ENCODE measurements at places on chromosomes 1 and 21.

DNA sequence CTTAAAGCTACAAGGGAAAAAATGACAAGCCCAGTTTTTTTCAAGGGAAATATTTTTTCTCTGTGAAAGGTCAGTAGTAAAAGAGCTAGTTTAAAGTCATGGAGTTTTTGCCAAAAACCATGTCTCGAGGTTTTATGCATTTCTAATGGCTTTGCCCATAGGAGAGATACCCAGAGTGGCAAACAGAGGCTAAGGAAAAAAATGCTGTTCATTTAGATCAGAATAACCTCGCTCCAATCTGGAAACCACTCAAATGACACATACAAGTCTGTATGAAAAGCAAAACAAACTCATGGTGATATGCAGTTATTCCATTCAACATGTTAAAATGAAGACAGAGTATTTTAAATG is 36.9 kb upstream of the EDEM3 start:
- DNase-seq = no peak

DNA sequence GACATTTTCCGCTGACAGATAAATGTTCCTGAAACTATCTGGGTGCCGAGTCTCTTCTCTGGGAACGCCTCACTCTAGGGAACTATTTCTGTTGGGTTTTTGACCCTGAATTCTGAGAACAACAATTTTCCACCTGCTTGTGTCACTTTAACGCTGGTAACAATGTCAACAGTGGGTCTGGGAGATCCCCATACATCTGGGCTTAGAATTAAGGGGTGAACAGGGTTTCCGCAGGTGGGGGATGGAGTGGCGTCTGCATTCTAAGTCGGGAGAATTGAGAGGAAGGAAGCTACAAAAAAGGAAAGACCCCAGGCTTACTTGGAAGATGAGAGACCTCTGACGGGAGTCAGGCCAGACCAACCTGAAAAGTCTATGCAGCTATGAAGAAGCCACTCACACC is 8.7 kb downstream of the CD247 start:
- no peak for DNase-seq

- DNase-seq = no peak
Measured at GRCh38 chr1:208164609-208165008, 79.6 kb downstream of the PLXNA2 start.

DNA sequence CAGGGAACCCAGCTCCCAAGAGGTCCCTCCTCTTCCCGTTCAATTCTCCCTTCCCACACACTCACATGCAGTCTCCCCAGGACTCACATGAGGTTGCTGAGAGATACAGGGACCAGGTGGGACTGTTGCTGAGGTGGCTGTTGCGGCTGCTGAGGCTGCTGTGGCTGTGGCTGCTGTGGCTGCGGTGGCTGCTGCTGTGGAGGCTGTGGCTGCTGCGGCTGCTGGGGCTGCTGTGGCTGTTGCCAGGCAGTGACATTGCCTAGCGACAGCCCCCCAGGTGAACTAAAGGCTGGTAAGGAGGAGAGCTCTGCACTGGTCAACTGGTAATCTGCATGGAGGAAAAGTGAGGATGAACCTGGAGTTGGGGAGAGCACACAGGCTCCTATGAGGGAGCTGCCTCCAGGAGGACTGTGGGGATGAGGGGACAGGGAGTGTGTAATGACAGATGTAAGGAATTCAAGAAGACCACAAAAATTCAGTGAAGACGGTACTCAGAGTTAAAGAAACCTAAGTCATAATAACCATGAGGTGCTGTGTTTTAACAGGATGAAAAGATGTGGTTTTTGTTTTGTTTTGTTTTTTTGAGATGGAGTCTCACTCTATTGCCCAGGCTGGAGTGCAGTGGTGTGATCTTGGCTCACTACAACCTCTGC is 31.8 kb downstream of the MEF2D start:
- DNase-seq = no peak

- no peak for DNase-seq
Measured at GRCh38 chr1:10450156-10450814, 454 bp downstream of the CORT start.

- DNase-seq = no peak
Measured at GRCh38 chr1:19676438-19676922, 11.8 kb downstream of the HTR6 start.

- DNase-seq = no peak
Measured at GRCh38 chr1:59631561-59632255, 183.0 kb upstream of the HOOK1 start.

DNA sequence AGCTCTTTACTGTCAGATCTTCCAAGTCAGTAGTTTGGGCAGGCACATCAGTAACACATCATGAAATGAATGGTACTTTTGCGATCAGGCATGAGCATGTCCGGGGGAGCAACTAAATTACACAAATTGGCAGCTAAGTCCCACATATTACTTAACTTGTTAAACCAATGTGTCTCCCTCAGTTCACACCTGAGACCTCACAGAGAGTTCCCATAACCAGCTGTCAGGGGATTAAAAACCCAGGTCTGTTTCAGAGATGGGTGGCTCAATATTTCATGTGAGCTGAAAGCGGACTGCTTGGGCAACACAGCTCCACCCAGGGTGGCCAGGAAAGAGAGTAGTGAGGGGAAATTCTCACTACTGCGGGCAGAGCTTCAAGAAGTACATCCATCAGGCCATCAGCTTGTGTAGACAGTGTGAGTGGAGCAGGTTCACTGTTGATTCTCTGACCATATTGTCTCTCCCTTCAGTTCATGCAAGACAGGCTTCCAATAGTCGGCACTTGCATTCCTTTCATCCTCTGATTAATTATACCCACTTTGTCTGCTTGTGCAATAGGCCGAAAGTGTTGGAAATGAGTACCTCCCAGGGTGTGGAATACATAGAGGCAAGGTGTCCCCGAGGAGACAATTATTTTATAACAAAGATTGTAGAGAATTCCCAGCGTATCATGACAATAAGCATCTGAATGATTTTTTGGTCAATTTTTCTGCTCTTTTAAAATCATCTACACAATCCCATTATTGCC is 139.9 kb downstream of the PTGER3 start:
- DNase-seq = no peak

DNA sequence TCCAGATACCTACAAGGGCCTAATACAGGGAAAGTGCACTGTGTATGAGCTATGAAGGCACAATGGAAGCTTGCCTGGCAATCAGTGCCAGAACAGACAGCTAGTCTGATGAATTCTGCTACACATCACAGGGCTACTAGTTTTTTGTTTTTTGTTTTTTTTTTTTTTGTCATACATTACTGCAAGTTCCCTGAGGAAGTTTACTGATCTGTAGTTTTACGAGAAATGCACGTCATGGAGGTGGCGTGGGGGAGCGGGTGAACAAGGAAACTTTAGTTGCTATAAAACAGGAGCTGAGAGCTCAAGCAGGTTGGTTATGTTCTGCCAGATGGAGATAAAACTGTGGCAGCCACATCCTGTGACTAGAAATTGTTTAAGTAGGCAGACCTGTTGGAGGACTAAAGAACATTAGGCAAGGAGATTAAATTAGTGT is 17.7 kb downstream of the PTPRC start:
- DNase-seq = no peak

Data from DMS79 (cell line).